T-helper 9 cell (primary cell): ENCODE measurements at places on chromosomes 4 and X.

- no peak for DNase-seq
These were observed 12.7 kb upstream of the ZNF330 start for GRCh38 chr4:141207961-141208360.

DNA sequence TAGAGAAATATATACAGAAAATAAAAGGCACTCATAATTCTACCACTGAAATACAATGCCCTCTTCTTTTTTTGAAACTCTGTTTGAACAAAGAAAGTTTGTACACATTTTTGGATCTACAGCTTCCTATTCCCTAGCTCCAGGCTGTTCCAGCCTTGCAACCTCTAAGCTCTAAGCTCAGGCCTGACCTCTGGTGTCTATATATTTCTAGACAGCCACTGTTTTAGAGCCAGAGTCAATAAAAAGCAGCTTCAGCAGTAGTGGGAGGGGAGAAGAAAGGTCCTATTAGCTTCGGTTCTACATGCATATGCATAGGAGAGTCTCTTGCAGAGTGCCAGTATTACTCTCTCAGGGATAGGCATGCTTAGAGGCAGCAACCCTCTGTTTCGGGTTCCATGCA is 39.7 kb downstream of the CLDN2 start:
- no peak for DNase-seq

GRCh38 chr4:174406383-174406782 is 115.9 kb downstream of the HPGD start:
- no peak for DNase-seq

- no peak for DNase-seq
These were observed 28.8 kb upstream of the NSUN7 start for GRCh38 chr4:40720916-40721315.

DNA sequence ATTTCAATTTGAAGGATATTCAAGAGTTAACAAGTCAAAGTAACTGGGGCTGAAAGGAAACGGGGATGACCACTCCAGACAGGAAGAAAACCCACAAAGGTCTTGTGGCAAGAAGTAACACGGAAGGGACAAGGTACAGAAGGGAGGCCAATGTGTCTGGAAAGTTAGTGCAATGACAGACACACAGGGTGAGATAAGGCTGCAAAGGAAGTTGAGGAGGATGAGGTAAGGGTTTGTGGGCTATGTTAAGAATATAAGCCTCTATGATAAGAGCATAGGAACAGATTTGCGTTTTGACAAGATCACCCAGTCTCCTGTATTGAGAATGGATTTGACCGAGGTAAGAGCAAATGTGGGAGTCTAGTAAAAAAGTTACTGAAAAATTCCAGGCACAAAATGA is 21.9 kb upstream of the EMCN start:
- no peak for DNase-seq

DNA sequence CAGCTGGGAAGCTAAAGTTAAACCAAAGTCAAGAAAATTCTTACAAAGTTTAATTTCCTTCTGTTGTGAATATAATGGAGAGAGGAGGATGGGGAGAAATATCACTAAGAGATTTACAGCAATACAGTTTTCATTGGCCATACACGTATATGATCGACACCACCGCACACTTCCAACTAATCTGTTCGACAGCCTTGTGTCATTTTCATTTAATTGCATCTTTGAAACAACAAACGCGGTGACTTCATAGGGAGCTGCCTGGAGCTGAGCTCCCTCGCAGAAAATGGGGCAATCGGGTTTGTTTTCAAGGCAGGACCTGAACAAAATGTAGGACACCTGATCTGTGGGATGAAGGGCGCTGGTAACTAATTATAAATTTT is 1.3 kb downstream of the PTPN13 start:
- DNase-seq: no peak

DNA sequence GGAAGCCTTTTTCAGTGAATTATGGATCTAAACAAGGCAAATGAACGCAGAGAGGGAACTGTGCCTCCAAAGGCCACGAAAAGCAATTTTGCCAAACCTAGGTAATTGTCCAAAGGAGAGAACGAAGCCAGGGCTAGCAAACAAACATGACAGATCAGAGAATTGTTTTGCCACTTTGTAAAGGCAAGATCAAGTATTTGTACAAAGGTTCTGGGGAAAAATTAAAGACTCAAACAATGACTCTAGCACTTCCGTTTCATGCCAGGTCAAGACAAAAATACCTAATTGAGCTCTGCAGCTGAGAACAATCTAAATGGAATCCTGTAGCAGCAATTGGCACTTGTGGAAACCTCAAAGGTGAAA is 8.5 kb downstream of the RBM47 start:
- DNase-seq: no peak

GRCh38 chr4:129387666-129388065 is 291.7 kb downstream of the C4orf33 start:
- DNase-seq: no peak

- no peak for DNase-seq
These were observed 46.0 kb downstream of the SEPSECS start for GRCh38 chr4:25113915-25114904.

DNA sequence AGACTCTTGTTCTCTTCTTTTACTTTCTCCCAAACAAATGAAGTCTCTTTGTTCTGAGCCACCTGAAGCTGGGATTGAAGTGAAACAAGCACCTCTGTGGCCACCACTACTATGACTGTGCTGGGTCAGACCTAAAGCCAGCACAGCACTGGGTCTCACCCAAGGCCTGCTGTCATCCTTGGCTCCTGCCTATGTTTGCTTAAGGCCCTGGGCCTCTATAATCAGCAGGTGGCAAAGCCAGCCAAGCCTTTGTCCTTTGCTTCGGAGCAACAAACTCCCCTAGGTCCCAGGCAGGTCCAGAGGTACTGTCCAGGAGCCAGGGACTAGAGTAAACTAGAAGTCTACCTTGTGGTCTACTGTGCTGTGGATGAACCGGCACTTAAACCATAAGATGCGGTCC is 220.6 kb upstream of the ARSJ start:
- DNase-seq: no peak

DNA sequence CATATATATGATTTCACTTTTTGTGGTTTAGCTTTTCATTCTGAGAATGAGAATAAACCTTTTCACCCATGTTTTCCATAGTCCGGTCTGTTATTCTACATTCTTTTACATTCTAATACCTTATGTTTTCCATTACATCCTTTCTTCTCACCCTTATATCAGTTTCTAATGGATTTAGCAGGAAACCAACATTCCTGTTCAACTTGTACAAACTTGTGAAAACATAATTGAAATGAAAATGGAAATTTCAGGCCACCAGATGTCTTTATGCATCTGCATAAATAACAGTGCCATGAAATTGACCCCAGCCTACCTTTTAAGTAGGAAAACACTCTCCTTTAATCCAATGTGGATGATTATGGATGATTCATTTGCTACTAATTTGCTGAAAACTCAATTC is 494.8 kb upstream of the ZFP42 start:
- no peak for DNase-seq

DNA sequence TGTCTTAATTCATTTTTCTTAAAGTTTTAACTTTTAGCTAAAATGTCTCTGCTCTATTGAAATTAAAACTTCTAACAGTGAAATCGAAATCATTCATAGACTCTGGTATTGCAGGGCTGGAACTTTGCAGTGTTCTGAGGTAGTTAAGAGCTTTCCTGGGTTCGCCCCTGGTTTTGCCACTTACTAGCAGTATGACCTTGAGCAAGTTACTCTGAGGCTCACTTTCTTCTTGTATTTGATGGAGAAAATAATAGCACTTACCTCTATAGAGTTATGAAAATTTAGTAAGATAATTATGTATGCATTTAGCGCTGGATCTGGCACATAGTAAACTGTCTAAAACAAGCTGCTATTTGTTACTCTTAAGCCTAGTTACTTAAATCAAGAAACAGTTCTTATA is 1.7 kb downstream of the SLAIN2 start:
- DNase-seq: no peak

DNA sequence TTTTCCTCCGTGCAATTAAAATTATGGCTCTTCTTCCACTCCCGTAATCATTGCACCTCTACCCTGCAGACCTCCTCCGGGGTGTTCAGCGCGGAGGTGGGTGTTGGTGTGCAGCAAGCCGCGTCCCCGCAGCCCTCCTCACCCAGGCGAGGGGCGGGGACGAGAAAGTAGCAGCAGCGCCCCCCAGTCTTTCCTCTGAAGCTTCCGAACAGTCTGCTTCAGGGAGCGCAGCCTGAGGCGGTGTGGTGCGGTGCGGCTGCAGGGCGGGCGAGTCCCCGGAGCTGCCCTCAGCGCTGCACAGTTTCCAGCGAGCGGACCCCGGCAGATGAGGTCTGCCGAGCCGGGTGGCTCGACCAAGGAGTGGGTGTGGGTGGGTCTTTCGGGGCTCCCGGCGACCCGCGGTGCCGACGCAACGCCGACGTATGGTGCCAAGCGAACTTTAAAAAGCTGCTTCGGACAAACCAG is at the start of gene FRAS1:
TSS of gene FRAS1 (plus strand) at position 189 of the 465 bp plus-strand sequence. CDS start 687 bp downstream, outside the sequence.
- no peak for DNase-seq

DNA sequence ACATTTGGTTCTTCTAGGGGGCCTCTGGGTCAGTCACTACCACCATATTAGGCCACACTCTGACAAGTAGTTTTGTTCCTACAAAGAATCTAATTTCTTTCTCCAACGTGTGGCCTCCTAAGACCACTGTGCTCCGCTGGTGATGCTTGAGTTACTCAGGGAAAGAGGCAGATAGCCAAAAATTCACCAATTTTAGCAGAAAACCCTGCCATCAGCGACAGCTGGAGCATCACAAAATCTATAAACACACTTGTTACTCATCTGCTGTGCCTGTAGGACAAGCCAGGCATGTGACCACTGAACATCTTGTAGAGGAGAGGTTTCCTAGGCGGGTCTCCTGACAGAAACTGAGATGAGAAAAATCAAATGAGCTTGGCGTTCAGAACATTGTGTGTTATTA is 105.4 kb downstream of the SYNPO2 start:
- no peak for DNase-seq

DNA sequence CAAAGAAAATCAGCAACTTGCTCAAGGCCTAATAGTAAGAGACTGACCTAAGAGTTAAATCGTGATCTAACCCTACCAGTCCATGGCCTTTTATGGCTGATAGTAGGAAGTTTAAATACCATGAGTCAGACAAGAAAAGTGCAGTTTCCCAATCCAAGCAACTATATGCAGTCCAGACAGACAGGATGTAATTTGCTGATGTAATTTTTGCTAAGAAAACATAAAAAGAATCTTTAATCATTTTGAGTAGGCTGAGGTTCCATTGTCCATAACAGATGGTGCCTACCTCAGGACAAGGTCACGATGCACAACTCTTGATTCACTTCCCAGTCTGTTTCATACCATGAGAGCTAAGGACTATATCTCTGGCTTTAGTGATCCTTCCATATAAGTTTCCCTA is 317.5 kb upstream of the GRIA3 start:
- no peak for DNase-seq

GRCh38 chrX:10356979-10357378 is 200.2 kb downstream of the CLCN4 start:
- no peak for DNase-seq

DNA sequence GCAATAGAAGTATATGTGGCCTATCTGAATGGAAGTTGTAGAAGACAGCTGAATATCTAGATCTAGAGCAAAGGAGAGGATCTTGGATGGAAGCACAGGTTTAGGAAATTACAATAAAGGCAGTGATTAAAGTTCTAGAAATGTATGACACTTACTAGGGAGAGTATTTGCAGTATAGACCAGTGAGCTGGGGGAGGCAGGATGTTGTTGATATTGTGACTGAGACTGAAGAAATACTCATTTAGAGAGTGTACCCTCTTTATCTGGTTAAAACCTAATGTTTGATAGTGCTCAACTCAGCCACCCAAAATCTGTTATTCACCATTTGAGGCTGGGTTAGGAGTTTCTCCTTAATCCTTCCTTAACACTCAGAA is 439.5 kb downstream of the GRXCR1 start:
- DNase-seq: no peak

- DNase-seq: no peak
These were observed 29.5 kb downstream of the ENPEP start for GRCh38 chr4:110505440-110505839.

- no peak for DNase-seq
These were observed 204.0 kb upstream of the PUDP start for GRCh38 chrX:7351926-7352325.

DNA sequence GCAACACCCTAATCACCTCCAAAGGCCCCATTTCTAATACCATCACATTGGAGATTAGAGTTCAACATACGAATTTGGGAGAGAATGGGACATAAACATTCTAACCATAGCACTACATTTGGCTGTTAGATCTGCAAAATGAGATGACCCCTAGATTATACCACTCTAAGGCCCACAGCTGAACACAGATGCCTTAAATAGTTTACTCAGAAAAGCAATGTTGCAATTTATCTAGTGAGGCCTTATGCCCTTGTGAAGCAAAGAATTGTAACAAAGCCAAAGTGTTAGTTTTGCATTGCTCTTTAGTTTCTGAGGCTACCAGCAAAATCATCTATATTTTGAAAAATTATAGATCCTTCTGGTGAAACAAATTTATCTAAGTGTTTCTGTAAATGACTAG is 31.6 kb upstream of the ARHGEF6 start:
- no peak for DNase-seq

- DNase-seq: no peak
These were observed 5.7 kb upstream of the GPR174 start for GRCh38 chrX:79138658-79139241.

- no peak for DNase-seq
These were observed 120.3 kb upstream of the CTSO start for GRCh38 chr4:156073976-156074375.

- DNase-seq: no peak
These were observed 507.8 kb upstream of the INTU start for GRCh38 chr4:127124919-127125318.

DNA sequence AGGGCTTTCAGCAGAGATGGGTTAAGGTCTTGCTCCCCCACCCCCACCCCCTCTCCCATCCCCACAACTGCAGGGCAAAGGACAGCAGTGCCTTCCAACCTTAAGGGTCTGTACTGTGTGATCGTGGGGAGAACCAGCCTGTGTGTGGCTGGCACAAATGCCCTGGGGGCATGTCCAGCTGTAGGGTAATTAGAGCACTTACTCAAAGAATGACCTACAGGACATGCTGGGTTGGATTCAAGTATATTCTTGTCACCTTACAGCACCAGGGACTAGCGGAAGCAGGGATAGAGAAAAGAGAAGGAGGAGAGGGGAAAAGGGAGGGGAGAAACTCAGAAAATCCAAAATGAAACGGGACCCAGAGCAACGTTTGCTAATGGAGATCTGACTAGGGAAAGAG is 191.3 kb upstream of the GATB start:
- no peak for DNase-seq
